ENCODE measurements at places on chromosomes 11 and 22.

- DNase-seq = no peak
Measured at GRCh38 chr11:116698080-116698479, 74.7 kb downstream of the BUD13 start.

GRCh38 chr22:49779853-49780697 lies 47.6 kb downstream of the BRD1 start:
- no peak for DNase-seq

DNA sequence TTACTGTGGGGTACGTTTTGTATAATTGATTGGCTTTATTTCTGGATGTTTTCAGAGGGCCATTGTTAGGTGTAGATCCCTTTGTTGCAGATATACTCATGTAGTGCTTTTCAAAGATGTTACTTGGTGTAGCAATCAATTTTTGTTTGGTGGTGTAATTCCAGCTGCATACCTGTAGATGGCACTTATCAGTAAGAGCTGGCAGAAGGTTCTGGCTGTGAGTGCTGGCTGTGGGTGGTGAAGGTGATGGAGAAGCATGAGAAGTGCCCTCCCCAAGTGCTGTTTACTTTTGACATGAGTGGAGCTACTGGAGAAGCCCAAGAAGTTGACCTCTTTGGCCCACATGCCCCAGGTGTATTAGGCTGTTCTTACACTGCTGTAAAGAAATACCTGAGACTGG lies 1074.9 kb downstream of the FAM181B start:
- DNase-seq = no peak

DNA sequence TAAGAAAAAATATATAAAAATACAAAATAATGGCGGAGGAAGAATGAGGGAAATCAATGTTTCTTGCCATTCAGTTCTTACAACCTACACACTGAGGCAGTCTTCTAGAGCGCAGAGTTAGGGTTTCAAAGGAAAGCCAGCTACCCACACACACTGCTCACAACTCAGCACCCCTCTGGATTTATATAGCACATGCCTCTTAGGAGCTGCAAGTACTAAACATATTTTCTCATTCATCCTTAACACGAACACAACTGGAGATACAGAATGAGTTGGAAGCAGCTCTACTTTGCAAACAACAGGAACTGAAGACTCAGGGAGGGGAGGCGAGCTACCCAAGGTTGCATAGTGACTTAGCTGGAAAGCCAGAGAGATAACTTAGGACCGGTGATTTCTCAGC lies 293.8 kb downstream of the CTTN start:
- no peak for DNase-seq

GRCh38 chr22:19619144-19620009 lies 94.9 kb upstream of the SEPTIN5 start:
- no peak for DNase-seq

DNA sequence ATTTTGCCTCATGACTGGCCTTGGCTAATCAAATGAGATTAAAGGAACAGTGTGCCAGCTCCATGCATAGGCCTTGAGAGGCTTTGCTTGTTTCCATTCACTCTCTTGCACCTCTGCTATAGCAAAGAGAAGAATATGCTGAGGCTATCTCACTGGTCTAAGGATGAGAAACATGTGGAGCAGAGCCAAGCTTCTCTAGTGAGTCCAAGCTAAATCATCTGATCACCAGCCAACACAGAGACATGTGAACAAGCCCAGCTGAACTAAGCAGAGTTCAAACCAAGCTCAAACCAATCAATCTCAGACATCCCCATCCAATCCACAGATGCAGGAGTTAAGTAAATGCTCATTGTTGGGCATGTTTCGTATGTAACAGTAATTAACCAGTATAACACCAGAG lies 69.4 kb upstream of the API5 start:
- DNase-seq = no peak

- no peak for DNase-seq
Measured at GRCh38 chr11:60924110-60924905, at the start of gene TMEM132A. Gene TMEM132A (plus strand): TSS chr11:60924460. CDS start chr11:60924634, 174 bp downstream.

DNA sequence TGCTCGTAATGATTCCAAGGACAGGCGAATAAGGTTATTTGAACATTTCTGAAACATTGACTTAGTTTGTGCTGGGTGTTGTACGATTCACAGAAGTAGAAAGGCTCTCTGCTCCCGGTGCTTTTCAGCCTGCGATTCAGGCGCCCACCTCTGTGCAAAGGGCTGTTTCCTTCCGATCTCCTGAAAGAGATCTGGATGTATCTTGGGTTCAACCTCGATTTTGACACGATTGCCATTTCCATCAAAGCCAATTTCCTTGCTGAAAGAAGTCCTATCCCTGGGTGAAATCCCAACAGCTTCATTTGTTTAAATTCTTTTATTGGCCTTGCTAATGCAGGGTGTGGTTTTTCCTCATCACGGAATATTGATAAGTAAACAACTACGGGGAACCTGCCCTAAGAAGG lies 1.1 kb upstream of the ZC3H12C start:
- no peak for DNase-seq

DNA sequence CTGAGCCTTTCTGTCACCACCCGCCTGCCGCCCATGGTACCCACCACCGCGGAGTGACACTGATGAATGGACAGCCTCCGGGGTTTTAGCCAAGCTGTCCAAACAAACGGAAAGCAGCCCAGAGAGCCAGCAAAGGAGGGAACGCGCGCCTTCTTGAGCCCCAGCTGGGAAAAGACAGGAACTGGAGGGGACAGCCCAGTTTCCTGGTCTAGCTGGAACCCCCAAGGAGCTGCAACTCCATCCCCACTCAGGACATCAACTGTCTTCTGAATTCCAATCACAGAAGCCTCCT lies 33.7 kb downstream of the SHISAL1 start:
- DNase-seq = no peak

DNA sequence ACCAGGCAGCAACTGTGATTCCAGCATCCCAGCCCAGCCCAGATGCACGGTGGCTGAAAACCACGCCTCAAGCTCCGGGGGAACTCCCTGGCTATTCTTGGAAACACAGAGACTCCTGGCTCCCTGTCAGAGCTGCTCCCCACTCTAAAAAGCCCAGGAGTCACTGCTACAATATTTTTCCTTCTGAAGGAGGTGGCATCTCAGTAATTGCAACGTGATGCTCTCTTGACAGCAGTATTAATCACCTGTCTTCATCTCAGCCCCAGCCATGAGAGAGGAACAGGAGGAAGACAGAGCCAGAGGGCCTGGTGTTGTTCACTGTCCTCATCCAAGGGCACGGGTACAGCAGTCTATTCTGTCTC lies 26.9 kb downstream of the DRD2 start:
- no peak for DNase-seq

- DNase-seq = no peak
Measured at GRCh38 chr22:43004362-43005035, 10.4 kb downstream of the PACSIN2 start.

DNA sequence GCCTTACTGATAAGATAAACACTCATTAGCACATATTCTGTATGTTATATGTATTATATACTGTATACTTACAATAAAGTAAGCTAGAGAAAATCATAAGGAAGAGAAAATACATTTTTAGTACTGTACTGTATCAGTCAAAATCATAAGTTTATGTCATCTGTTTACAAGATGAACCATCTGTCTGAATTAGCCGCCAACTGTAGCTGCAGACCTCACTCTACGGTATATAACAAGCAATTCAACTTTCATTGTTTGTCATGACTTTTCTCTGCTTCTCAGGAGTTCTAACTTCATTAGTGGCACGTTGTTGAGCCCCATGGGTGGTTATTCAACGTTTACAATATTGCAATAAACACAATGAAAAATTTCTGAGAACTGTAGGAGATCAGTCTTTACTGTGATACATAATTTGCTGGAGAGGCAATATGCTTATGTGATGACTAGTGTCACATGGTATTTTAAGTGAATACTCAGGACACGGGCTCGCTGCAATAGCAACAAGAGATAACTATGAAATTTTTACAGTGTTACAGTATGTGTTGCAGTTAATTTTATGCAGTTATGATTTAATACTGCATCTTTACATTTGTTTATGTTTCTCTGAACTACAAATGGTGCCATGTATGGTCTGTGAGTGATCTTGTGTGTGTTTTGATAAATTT lies 132.2 kb upstream of the CTSC start:
- DNase-seq = no peak

DNA sequence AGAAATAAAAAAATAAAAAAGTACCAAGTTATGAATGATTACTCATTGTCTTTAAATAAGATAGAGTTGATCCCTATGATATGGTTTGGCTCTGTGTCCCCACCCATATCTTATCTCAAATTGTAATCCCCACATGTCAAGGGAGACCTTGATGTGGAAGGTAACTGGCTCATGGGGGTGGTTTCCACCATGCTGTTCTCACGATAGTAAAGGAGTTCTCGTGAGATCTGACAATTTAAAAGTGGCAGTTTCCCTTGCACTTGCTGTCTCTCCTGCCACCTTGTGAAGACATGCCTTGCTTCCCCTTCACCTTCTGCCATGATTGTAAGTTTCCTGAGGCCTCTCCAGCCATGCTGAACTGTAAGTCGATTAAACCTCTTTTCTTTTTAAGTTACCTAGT lies 18.8 kb downstream of the QSER1 start:
- no peak for DNase-seq

GRCh38 chr11:119686177-119686882 lies 42.7 kb downstream of the NECTIN1 start:
- DNase-seq = no peak

DNA sequence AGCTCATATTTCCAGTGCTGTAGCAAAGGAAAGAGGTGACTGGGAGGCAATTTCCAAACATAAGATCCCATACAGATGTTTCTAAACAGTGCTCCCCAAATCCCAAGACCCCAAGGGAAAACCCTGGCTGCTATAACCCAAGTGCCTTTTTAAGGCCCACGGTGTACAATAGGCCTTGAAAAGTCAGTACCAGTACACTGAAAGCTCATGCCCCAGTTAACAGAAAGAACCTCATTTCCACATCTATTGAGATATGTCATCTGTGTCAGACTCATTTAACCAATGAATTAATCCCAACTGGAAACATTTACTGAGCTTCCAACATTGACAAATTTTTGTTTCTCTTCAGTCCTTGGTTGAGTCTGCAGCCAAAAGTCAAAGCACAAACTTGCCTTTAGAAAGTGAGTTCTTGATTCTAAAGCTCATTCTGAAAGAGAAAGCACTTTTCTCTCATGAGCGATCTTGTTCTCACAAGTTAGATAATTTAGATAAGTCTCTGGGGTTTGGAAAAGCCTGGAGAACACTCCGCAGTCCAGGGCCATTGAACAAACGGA lies 239.8 kb upstream of the ARHGAP20 start:
- no peak for DNase-seq

- DNase-seq = no peak
Measured at GRCh38 chr11:72943664-72944063, 129.5 kb downstream of the ATG16L2 start.

DNA sequence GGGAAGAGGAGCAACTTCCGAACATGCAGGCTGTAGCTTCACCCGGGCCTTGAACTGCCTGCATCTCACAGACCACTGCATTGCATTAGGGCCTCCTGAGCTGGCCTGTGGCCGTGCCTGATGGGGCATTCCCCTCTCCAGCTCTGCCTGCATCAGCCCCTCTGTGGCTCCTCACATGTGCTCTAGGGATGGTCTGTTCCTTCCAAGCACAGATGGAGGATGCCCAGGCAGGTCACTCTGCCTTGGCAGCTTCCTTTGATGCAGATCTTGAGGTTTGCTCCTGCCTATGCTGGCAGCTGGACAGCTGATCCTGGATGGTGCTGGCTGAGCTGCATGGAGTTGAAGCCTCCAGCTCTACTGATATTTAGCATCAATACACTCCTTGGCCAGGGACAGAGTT lies 28.5 kb downstream of the AMPD3 start:
- DNase-seq = no peak

- DNase-seq = no peak
Measured at GRCh38 chr11:134170919-134171281, 52.9 kb downstream of the NCAPD3 start.

- no peak for DNase-seq
Measured at GRCh38 chr11:134558916-134559601, 147.0 kb upstream of the B3GAT1 start.

DNA sequence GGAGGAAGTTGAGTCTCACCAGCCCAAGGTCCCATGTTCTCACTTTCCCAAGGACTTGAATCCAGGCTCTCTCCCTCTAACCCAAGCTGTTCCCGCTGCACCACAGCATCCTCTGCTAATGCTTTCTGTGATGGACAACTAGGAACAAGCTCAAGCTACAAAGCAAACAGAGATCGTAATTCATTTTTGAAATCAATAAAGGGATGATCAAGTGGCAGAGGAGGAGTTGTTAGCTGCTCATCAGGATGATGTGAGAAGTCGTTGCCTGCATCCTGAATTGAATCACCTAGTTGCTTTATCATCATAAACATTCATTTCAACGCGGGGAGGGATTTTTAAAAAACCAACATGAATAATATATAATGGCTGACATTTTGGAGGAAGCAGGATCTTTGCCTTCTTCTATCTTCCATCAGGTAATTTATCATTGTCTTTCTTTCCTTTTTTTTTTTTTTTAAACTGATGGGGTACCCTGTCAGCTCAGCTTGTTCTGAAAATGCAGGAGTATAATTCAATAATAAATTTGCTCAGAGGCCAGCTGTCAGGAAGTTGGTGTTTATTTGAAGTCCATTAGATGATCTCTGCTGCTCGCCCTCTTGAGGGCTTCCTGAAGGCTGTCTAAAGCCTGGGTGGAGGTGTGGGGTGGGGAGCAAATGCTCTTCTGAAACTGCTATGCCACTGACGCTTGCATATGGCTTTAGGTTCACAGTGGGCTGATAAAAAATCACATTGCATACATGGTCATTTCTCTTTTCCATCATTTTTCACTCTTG lies 174.4 kb upstream of the NARS2 start:
- no peak for DNase-seq

DNA sequence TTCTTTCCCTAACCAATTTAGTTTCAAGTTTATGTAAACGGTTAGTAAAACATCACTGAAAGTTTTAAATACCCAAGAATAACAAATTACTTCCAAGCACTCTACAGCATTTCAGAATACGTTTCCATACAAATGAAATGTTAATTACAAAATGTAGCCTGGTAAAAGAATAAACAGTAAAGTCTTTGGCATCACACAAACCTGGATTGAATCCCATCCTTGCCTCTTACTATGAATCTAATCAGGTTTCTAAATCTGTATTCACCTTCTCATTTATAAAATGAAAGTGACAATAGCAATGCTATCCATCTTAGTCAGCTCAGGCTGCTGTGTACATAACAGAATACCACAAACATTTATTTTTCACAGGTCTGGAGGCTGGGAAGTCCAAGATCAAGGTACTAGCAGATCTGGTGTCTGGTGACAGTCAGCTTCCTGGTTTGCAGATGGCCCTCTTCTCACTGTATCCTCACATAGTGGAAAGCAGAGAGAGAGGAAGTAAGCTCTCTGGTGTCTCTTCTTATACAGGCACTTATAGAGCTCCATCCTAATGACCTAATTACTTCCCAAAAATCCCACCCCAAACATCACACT lies 19.2 kb downstream of the FAM168A start:
- DNase-seq = no peak

GRCh38 chr11:118842369-118842768 lies 41.3 kb upstream of the CXCR5 start:
- no peak for DNase-seq

DNA sequence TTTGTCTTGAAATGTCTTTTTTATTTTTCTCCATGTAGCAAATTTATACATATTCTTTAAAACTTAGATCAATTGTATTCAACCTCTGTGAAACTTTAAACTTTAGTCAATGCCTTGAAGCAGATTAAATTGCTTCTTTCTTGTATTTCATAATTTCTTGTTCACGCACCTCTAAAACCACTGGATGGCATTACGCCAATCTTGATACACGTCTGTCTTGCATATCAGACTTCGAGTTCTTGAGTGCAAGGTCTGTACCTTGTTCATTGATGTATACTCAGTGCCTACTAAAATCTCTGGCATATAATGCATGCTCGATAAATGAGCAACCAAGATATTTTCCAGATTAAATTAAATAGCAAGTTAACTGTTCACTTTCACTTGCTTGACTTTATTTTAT lies 236.8 kb downstream of the CASP12 start:
- no peak for DNase-seq

- no peak for DNase-seq
Measured at GRCh38 chr22:46072110-46072881, 78.0 kb upstream of the PPARA start.
